ENCODE measurements at places on chromosomes 1 and 21.

DNA sequence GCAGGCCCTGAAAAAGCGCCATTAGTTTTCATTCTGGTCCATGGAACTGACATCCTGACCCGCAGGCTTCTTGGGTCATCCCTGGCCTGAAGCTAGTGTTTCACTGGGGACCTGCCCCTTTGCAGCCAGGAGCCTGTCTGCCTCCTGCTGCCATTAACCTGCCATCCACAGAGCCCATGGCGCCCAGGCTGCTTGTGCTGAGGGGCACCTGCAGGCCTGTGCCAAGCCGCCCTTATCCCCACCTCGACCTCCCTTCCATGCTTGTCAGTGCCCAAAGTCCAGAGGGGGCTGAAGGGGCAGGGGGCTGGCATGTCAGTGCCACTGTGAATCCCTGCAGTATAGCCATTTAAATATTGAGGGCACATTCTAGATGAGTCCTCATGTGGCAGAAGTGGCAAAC is 207.6 kb upstream of the USP25 start:
- DNase-seq = no peak

- DNase-seq = no peak
Observed at GRCh38 chr1:100860397-100860991, 34.1 kb downstream of the EXTL2 start.

DNA sequence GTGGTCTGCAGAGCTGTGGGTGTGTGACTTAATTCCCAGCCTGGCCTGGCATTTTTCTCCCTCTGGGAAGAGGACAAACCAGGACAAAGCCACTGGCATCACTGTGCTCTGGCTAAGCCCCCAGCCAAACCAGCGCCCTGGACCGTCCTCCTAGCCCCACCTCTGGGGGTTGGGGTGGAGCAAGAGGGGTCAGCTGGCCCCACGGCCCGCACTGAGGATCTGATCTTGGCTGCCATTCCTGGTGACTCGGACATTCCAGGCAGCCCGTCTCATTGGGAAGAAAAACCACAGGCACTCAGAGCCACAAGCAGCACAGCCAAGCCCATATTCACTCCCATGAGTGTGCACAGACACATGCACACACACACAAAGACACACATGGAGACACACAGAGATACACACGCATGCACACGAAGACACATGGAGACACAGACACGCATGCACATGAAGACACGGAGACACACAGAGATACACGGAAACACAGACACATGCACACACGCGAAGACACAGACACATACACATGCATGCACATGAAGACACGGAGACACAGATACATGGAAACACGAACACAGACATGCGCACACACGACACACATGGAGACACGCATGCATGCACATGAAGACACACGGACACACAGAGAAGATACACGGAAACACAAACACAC is 2.3 kb upstream of the MXRA8 start:
- no peak for DNase-seq

- no peak for DNase-seq
Observed at GRCh38 chr1:93729906-93730305, 48.3 kb upstream of the BCAR3 start.

- peak; percentile 78 for DNase-seq
Observed at GRCh38 chr1:40849801-40850592, 12.2 kb downstream of the CITED4 start.

DNA sequence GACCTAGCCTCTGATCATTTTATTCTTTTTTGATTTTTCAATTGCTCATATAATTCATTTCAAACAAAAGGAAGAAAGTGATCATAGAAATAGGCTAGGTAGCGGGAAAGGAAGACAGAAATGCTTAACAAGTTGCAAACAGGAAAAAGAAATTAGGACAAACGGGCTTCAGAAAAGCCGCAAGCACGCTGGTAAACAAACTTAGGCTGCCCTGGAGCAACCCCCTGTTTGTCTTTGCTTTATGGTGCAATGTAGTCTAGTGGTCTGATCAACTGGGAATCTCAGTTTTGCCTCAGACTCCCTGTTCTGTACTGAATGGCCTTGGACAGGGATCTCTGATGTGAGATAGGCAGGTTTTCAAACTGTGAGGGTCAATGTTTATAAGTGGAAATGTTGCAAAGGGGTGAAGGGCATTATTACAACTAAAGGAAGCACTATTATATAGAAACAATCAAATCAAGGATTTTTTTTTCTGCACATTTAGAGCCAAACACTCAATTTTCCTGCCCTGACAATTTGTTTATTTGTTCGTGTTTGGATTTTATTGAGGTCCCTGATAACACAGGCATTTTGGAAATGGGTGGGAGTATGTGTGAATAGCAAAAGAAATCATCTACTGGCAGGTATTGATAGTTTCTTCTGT is 146.8 kb upstream of the NRIP1 start:
- DNase-seq = no peak

- peak; percentile 82 for DNase-seq
Observed at GRCh38 chr1:101236516-101237228, at the start of gene S1PR1. Gene S1PR1 (plus strand): TSS chr1:101237019. CDS start chr1:101238985, 1,966 bp downstream.

- DNase-seq = peak; percentile 18
Observed at GRCh38 chr1:240611619-240612480, at the start of gene GREM2. Gene GREM2 (minus strand): TSS chr1:240612155. CDS start chr1:240493475, 118,680 bp downstream.

DNA sequence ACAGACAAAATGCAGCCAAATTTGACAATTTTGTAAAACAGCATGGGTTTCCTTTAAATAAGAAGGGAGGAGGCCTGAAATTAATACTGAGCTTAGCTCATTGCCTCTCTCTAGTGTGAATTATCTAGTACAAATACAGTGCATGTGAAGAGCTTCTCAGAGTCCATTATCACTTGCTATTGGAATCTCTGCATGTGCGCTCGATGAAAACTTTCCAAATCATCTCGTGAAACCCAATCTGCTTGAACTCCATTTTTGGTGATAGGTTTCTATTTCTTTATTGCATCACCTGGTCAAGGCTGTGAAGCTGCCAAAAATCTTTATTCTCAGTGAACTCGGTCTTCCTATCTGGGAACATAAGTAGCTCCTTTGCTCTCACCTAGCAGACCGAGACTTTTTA is 49.5 kb upstream of the LYPLAL1 start:
- DNase-seq = no peak

DNA sequence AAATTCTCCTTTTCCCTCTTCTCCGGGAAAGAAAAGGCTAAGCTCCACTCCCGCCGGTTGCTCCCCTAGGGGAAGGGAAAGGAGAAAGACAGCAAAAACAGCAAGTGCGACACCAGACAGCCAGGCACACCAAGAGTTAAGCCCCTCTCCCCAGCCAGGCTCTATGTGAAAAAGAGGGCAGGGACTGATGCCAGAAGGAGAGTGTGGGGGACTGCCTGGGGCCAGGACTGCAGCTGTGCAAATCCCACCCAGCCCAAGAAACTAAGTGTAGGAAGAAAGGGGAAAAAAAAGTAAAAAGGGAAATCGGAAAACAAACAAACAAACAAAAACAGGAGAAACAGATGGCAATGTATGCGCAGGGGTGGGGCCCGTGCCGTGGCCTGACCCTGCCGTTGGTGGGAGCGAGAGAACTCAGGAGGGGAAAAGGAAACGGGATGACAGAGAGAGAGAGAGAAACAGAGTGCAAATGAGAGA is 27.7 kb upstream of the FMO1 start:
- no peak for DNase-seq

GRCh38 chr1:204670152-204670927 is 15.2 kb downstream of the LRRN2 start:
- DNase-seq = no peak

DNA sequence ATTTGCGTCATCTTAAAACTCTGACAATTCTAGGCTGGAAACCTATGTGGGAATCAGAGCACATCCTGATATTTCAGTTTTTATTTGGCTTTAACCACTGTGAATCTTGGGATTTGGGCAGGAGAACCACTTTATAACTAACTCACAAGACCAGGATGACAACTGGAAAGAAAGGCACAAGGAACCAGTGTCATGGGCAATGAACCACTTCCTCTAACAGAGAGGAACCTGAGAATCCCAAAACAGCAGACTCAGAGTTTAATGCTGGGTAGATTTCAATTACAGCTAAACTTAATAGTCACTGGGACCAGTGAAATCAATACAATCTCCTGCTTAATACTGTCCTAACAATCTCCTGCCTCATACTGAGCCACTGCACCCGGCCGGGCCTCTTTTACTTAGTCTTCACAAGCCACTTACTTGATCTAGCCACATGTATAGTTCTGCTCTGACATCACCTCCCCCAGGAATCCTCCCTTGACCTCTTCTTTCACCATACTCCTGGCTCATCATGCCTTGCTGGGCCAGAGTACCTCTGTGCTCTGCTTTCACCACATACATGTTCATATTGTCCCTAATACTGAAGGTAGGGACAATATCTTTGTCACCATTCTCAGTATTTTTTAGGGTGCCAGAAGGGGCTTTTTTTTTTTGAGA is 20.2 kb upstream of the SLFNL1 start:
- DNase-seq = no peak

- no peak for DNase-seq
Observed at GRCh38 chr1:57826535-57826934, 402.7 kb upstream of the DAB1 start.

DNA sequence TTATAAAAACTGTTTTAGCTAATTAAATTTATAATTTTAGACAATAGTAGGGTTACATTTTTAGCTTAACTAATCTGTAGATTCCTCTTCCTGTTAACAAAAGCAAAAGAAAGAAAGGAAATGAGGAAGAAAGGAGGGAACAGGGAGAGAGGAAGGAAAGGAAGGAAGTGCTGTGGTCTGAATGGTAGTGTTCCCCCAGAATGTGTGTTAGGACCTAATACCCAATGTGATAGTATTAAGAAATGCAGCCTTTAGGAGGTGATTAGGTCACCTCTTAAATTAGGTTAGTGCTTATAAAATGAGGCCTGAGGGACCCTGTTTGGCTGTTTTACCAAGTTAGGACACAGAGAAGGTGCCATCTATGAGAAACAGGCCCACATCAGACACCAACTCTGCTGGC is 136.9 kb upstream of the SAMSN1 start:
- DNase-seq = no peak

DNA sequence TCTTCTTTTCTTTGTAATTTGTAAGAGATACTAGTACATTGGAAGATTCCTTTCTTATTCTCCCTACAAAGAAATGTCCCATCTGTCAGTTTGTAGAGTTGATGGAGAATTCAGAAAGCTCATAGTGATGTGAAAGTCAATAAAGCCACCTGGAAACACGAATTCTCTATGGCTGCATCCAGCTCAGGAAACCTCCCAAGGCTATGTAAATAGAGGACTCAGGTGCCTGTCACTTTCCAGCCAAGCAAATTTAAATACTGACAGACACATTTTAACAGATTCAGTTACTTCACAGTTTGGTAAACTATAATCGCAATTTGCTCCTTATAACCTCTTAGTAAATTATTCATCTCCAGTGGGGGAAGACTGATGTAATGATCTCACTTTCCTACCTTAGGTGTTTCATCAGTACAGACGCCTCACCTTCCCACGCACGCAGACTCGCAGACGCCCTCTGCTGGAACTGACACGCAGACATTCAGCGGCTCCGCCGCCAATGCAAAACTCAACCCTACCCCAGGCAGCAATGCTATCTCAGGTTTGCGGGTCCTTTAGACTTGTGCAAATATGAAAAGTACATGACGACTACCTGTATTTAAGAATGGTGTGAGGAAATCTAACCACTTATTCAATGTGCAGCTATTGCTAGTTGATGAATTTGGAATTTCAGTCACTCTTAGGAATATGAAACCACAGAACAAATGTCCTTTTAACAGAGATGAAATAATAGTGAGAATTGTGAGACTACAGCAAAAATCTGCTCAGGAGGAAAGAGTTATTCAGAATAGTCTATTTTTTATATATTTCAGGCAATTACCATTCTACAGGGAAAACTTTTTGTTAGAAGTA is 60.6 kb downstream of the PTPRC start:
- DNase-seq = peak; percentile 70

All from CD4-positive, alpha-beta T cell treated with Interleukin-15 for 1 hour (primary cell).